Adipocyte (in vitro differentiated cells): ENCODE measurements at places on chromosomes 2 and 18.

GRCh38 chr2:147006736-147007141 is 838.1 kb upstream of the ACVR2A start:
- DNase-seq = no peak

GRCh38 chr2:59560769-59561168 is 992.7 kb downstream of the BCL11A start:
- DNase-seq = no peak

GRCh38 chr2:144567745-144568144 is 47.8 kb upstream of the ZEB2 start:
- no peak for DNase-seq

GRCh38 chr2:132979339-132980093 is 309.5 kb upstream of the LYPD1 start:
- DNase-seq = no peak

DNA sequence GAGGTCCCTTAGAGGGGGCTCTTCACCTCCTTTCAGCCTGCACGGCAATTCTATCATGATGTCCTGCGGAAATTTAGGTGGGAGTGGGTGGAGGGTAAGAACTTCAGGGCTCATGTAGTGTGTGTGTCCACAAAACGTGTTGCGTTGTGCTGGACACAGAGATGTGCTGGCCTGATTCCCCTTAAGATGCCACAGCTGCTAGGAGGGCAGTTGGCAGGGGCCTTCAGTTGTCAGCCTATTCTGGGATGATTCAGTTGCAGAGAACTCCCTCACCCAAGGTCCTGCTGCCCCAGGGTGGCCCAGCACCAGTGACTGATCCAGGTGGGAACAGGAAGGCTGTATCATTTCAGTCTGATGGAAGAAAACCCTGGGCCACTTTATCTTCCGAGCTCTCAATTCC is 1.0 kb upstream of the HJURP start:
- DNase-seq = no peak

GRCh38 chr2:3078684-3079083 is 298.9 kb downstream of the EIPR1 start:
- no peak for DNase-seq

GRCh38 chr18:48715711-48716361 is 177.0 kb downstream of the CTIF start:
- DNase-seq = no peak

GRCh38 chr2:168814046-168814445 is 11.6 kb downstream of the NOSTRIN start:
- DNase-seq = peak; percentile 14

DNA sequence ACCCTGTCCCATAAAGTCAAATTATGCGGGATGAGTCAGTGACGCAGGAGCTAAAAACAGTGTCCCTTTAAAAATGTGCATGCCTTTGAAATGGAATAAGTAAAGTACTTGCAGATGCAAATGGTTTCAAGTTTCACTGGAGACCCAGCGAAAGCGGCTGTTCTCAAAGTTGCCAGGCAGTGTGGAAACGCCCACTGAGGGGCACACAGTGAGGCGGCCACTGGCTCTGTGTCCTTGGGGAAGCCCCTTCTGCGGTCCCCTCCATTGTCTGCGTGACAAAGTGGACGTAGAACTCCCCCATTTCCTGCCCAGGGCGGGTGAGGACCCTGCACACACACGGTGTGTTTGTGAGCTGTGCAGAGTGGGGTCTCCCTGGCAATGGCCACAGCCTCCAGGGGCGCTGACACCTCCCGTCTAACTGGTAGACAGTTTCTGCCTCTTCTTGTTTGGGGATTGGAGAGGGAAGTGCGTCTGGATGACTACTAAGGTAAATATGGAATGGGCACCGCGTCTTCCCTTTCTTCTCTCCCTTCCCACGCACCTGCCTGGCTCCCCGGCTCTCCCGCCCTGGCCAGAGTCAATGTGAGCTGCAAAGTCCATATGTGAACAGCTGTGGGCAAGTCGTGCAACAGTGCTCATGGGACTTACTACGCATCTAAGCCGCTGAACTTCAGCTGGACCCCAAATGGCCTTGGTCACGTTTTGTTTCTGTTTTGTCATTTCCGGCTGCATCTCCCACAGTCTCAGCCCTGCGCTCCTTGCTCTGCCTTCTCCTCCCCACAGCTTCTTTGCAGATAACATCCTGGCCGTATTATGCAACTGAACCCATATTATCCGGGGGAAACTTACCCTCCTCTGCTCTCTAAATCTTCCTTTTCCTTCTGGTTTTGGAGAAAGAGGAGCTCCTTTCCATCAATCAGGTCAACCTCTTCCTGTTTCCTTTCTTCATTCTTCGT is 33.7 kb upstream of the ZNF516 start:
- peak; percentile 84 for DNase-seq

GRCh38 chr2:215775106-215775505 is 238.2 kb downstream of the MREG start:
- no peak for DNase-seq

DNA sequence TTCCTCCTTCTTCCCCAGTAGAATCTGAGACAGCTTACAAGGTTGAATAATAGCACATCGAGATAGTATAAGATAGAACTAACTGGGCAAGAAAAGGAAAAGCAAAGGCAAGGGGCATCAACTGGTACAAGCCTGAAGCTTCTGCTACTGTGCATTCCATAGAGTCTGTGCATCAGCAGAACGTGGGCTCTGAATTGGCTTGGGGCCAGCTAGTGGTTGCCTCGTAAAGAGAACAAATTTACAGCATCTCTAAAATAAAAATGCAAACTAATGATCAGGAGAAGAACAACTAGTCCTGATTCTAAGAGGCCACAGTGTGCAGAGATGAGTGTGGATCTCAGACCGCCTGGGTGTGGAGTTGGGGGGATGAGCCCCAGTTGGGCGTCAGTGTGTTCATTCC is 36.6 kb downstream of the UPP2 start:
- no peak for DNase-seq

GRCh38 chr2:144320491-144320890 is 199.4 kb downstream of the ZEB2 start:
- peak; percentile 50 for DNase-seq

DNA sequence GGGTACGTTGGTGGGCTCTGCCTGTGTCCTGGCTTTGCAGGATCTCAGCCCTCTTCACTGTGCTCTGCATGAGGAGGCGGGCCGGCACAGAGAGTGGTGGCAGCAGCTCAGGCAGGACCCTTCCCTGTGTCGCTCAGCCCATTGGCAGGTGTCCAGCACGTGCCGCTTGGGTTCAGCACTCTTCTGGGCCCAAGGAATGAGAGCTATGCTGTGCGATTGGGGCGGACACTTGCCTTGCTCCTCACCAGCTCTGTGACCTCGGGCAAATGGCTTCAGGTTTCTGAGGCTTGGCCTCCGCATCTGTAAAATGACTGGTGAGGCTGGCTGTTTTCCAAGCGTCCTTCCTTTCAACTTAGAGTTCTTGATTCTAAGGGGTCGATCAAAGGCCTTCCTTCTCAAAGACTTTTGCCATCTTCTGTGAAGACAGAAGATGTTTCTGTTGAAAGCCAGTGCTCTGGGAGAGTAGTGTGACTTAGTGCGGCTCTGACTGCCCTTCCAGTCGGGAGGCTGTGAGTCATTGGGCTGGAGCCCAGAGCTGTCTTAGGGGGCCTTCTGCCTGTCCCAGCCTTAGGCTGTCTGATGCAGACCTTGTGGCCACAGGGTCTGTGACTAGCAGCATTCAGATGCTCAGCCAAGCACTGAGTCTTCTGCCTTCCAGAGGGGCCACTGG is 35.6 kb downstream of the GLI2 start:
- DNase-seq = peak; percentile 88

DNA sequence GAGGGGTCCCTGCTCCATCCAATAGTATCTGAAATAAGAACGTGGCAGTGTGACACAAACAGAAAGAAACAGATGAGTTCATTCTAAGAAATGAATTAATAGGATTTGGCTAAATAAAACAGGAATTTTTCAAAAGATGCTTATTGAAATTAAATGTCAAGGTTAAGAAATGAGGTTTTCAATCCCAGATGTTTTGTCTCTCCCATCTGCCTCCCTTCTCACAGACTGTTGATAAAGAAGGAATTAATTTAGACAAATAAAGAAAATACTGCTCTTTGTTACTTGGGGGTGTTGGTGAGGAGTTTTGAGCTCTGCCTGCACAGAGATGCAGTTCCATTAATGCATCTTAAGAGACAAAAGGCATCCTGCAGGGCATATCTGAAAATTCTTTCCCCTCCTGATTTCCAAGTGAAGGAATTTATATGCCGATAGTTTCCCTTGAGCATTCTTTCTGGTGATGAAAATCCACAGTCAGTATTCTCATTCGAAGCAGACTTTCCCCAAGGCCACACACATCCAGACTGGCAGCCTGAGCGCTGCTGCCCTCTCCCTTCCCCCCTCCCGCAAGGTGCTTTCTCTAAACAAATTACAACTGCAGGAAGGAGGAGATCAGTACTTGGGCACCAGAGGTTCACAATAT is 385.4 kb upstream of the RND3 start:
- peak; percentile 33 for DNase-seq

DNA sequence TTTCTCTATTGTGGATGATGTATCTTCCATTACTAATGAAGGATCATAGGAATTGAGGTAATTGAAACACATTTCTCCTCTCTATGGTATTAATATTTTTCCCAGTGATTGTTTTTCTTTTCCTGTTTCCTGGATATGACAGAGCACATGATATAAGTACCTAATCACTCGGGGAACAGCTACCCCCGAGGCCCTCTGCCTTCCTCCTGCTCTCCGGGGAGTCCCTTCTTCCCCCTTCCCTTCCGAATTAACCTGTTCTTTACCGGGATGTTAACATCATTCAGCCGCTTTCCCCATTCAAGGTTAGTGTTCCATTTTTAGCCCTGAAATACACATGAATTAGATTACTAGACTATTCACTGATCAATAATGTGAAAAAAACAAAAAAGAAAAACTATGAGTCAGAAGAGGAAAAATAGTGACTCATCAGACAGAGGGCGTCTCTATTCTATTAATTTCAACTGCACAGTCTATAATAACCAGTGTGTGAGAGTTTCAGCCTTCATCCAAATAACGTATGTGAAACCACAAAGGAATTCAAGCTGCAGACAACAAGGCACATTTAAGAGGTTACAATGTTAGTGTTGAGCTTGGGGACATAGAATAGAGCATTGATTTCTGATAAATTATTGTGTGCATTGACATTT is 450.8 kb downstream of the DLGAP1 start:
- DNase-seq = no peak

DNA sequence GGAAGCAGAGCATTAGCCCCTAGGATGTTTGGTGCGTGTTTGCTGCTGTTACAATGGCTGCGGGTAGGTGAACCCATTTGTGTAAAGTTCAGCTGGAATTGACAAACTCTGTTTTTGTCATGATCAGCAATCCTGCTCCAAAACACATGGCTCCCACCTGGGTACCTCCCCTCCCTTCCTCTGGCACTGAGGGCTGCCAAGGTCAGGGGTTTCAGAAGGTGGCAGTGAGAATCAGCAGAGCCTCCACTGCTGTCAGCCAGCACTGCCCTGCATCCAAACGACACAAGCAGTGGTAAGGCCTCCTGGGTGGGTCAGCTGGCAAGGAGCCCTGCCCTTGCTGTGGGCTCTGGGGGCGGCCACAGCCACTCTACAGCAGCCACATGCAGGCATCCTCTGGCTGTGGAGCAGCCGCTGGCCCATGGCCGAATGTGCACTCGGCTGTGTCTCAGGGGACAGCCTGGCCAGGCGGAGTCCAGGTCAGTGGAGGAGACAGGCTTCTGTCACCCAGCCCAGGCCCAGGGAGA is 32.8 kb upstream of the LDLRAD4 start:
- DNase-seq = no peak

DNA sequence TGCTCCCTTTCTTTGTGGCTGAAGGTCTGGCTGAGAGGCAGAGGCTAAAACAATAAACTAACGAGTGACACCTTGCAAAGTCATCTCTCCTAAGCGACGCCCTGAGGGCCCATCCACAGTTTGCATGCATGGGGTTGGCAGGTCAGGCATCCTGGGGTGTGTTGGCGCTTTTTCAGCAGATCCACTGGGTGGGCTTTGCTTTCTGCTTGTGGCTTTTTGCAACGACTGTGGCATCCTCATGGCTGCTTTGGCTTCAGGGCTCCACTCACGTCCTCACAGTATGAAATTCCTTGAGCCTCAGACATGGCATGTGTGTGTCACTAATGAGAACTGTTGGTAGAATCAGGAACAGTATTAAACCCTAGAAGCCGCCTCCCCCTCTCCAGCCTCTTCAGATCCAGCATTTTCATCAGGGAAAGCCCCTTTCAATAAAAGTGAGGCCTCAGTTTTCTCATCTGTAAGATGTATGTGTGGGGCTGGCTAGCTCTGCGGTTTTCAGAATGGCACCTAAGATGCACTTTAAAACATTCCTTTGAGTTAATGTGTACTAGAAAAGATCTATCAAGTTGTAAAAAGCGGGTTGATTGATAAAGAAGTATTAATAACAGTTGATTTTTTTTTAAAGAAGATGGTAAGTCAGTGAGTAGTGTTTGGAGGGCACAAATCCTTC is 72.5 kb downstream of the SH3BP4 start:
- DNase-seq = peak; percentile 53

DNA sequence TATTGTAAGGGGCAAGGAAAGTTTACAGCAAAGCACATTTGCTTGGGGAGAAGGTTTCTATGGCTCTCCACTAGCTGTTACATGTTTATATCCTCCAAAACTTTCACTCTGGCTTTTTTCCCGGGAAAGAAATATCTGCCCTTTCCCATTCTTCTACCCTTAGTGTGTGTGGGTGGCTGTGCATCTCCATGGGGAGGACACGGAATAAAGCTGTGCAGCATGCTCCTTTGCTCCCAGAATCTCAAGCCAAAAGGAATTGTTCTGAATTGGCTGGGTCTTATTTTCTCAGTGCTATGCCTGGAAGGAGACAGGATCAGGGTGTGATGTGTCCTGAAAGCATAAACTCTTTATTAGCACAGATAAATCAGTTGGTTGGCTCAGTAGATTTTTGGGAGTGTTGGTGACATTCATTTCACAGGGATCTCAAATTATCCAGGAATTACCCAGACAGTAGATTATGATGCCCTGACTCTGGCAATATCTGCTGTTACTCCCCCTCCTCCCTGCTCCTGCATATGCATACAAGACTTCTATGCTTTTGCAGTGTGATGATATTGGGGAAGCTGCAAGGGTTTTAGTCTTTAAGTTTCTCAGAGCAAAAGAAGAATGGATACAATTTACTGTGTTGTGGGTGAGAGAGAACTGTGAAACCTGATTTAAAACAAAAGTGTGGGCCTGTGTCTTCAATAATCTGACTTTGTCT is 63.1 kb downstream of the PARD3B start:
- DNase-seq = peak; percentile 62

GRCh38 chr2:45898819-45899218 is 247.3 kb downstream of the PRKCE start:
- DNase-seq = peak; percentile 7

DNA sequence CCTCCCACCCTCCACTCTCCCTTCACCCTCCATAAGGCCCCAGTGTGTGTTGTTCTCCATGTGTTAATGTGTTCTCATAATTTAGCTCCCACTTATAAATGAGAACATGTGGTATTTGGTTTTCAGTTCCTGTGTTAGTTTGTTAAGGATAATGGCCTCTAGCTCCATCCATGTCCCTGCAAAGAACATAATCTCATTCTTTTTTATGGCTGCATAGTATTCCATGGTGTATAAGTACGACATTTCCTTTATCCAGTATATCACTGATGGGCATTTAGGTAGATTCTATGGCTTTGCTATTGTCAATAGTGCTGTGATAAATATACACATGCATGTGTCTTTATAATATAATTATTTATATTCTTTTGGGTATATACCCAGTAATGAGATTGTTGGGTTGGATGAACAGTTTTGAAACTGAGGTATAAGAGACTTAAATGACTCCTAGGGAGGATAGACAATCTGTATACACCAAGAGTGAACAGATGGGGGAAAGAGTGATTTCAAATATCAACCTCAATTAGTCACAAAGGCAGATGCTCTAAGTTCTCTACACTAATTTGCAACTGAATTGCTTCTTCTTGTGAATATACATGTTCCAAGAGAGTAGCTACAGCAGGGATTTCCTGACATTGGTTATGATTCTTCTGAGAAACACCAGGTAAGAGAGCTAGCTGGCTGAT is 23.7 kb downstream of the CWC22 start:
- DNase-seq = no peak
